ENCODE measurements at places on chromosomes 6 and 20.

DNA sequence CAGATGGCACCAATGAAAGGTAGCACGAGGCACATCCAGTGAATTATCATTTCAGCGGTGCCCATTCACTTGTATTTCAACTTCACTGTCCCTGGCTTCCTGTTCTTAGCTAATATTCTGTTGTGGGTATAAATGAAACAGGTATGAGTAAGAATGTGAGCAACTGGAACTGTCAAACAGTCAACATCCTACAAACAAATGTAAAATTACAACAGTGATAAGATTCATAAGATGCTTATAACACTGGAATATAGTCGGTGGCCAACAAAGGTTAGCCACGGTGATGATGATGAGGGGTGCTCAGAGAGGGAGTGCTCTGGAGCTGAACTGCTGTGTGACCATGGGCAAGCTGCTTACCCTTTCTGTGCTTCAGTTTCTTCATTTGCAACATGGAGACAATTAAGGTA is 74.9 kb upstream of the TOX2 start:
- DNase-seq = no peak

DNA sequence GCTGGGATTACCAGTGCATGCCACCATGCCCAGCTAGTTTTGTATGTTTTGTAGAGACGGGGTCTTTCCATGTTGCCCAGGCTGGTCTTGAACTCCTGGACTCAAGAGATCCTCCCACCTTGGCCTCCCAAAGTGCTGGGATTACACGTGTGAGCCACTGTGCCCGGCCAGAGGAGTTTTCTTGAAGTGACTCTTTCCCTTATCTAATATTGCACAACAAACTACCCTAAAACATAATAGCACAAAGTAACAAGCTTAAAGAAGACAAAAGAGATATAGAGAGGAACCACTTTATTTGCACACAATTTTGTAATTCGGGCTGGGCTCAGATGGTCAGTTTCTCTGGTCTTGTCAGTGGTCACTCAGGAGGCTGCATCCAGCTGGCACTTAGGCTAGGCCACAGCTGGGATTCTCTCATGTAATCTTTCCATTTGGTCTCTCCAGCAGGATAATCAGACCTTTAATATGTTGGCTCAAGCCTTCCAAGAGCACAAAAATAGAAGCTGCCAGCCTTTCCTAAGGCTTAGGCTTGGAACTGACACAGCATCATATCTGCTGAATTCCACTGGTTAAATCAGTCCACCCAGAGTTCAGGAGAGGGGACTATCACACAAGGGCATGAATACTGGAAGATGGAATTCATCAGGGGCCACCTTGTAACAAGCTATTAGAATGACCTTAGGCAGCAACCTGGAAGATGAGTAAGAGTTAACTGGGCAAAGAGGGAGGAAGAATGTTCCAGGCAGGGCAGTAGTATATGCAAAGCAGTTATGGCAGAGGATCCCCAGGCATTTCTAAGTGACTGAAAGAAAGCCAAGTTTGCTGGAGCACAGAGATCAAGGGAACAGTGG is 56.7 kb upstream of the PNRC1 start:
- no peak for DNase-seq

DNA sequence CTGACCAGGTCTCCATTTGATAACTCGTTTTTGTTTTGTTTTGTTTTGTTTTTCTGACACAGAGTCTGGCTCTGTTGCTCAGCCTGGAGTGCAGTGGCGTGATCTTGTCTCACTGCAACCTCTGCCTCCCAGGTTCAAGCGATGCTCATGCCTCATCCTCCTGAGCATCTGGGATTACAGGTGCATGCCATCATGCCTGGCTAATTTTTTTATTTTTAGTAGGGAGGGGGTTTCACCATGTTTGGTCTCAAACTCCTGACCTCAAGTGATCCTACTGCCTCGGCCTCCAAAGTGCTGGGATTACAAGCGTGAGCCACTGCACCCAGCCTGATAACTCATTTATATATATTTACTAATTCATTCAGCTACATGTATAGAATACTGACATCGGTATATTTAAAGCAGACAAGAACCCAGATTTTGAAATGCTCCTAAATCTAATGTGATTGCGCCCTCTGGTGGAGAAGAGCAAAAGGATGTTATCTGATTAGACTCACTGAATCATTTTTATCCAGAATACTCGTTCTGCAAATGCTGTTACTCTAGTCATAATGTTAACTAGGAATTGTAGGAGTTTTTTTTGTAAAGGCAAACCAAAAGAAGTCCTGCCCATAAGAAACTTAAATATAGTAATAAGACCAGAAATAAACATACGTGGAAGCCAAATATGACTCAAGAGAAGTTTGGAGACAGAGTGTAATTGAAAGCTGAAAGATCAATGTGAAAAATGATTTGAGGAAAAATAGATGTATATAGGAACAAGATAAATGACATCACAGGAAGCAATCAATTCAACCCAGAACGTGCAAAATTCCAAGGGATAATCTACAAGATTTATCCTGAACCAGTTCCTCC is 5.3 kb upstream of the COL12A1 start:
- DNase-seq = peak; percentile 74

GRCh38 chr6:137570393-137570792 is 76.2 kb upstream of the OLIG3 start:
- no peak for DNase-seq

DNA sequence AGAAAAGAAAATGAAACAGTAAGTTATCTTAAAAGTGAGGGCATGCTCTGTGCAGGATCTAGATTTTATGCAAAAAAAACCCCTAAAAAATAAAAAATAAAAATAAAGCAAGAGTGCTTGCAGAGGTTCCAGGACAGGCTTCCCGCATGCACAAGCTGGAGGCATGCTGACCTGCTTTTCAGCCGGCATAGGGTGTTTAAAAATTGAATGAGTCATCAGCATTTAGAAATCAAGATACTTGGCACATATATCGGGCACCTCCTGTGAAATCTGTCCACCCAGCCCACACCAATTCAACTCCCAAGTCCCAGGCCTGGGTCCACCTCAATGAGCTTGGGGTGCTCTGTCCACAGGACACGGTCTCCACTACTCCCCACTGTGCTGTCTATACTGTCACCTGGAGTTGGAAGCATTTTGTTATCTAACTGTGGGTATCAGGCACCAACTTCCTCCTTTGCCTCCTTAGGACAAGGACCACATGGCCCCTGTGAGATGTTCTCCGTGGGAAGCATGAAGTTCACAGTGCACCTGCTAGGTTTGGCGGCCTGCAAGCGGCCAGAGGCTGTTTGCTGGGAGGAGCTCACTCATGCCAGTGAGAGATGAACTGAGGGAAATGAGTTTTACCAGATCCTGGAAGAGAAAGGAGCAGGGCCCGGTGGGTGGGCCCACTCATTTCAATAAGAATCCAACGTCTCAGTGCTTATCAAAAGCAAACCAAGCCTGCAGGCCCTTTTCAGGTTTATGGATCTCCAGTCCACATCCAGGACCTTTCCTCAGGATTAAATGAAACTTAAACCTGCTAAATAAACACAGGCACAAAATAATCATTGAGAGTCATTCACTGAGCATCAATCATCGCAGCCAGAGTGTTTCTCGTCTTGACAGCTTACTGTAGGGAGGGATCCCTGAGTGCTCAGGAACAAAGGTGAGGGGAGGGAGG is 121.1 kb downstream of the FOXA2 start:
- DNase-seq = no peak

GRCh38 chr20:43151256-43151655 is 38.5 kb downstream of the PTPRT start:
- DNase-seq = no peak

DNA sequence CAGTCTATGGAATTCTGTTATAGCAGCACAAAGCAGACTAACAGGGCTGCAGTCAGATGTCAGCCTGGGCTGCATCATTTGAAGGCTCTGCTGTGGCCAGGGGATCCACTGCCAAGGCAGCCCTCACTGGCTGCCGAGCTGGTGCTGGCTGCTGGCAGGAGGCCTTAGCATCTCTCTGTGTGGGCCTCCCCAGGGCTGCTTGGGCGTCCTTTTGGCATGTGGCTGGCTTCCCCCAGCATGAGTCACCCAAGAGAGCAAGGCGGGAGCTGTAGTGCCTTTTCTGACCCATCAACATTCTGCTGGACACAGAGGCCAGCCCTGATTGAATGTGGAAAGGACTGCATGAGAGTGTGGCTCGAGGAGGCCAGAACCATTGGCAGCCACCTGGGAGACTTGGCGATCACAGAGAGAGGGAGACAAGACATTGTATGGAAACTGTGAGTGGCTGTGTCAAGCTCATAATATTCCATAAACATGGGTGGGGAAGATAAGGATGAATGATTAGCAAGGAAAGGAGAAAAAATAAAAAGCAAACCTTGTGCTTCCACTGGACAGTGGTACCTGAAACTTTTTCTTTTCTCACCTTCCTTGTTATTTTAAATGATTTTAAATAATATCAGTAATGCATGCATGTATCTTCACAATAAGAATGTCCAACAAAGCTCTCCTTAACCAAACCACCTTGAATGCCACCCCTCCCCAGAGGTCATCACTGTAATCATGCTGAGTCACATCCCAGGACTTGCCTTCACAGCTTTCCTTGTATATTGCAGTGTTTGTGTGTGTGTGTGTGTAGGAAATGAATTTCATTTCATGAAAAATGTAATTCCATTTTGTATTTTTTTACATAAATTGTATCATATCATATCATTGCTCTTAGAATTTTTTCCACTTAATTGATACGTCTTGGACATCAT is 55.0 kb upstream of the VSX1 start:
- peak; percentile 82 for DNase-seq

DNA sequence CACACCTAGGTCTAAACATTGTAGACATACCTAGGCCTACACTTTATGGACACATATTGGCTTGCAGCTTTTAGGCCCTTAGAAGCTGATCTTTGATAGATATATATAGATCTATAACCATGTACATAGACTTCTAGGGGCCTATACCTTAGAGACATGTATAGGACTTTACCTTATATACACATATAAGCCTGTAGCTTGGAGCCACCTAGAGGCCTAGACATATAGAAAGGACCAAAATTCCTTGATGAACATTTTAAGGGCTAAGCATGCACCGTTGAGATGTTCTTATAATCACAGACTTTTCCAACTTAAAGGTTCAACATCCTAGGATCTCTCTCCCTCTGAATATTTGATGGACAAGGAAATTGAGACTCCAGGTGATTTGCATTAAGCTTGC is 371.7 kb upstream of the SASH1 start:
- DNase-seq = peak; percentile 16

DNA sequence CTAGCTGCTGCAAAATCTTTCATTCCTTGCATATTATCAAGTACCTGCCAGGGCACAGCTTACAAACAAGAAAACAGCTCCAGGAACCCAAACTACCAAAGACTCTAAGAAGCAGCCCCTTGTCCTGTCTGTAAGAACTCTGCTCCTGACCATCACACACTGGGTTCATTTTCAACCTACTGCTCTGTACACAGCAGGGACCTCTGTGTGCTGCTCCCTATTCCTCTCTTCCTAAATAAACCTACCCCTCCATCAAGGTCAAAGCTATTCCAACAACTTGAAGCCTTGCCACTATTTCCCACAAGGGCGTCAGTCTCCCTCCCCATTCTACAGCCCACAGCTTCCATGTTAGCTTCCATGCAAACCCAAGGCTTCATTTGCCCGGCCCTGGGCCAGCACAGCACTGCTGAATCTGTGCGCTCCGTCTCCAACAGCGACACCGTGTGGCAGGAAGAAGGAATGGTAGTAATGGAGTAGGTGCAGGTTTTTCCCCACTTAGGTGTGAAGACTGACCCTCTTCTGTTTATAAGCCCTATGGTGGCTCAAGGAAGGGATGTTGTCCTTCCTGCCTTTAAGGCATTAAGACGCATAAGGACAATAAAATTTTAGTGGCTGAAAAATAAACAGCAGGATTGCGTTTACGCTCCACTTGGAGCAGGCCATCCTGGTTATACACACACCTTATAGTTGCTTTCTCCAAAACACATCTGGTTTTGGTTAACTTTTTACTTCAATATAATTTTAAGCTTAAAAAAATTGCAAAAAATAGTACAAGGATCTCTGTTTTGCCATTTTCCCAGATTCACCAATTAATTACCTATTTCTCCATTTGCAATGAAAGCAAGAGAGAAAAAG is 115.2 kb upstream of the NXT1 start:
- DNase-seq = peak; percentile 60

DNA sequence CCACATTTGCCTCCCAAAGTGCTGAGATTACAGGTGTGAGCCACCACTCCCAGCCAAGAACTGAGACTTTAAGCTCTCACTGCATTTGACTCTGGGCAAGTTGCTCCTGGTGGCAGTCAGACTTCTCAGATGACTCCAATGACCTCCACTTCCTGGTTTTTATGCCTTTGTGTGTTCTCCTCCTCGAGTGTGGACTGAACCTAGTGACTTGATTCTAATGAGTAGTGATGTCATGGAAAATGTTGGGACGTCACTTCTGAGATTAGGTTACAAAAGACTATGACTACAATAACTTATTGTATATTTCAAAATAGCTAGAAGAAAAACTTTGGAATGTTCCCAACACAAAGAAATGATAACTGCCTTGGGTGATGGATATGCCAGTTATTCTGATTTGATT is 12.0 kb downstream of the SPINT3 start:
- no peak for DNase-seq

GRCh38 chr6:44926556-44926955 is 401.6 kb upstream of the RUNX2 start:
- no peak for DNase-seq

DNA sequence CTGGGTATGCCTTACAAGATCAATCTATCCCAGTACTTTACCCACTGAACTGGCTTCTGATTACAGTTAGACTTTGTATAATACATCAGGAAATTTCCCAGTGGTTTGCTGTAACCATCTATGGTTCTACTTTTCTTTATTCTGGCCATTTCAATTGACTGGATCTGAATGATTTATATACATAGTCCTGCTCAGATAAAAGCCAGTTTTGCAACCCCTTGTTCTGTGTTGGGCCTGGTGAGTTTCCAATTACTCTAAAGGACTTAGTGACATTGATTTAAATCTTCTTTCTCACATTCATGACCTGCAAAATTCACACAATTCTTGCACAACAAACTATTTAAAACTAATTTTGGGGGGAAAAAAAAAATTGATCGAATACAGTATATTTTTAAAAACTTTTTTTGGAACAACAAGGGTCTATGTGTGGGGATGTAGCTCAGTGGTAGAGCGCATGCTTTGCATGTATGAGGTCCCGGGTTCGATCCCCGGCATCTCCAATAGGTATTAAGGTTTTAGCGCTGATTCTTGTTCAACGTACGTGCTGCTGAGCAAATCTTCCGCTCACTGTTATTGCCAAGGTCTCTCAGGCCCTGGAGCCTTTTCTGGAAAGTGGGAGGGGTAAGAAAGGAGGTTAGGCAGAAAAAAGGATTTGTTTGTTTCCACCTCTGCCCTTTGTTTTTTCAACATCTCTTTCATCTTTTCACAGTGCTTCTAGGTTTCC is 117.5 kb downstream of the GPX5 start:
- DNase-seq = peak; percentile 83

- no peak for DNase-seq
Observed at GRCh38 chr6:44222486-44223318, 693 bp upstream of the SLC29A1 start.

GRCh38 chr6:21118216-21118780 is 475.3 kb upstream of the SOX4 start:
- DNase-seq = no peak

DNA sequence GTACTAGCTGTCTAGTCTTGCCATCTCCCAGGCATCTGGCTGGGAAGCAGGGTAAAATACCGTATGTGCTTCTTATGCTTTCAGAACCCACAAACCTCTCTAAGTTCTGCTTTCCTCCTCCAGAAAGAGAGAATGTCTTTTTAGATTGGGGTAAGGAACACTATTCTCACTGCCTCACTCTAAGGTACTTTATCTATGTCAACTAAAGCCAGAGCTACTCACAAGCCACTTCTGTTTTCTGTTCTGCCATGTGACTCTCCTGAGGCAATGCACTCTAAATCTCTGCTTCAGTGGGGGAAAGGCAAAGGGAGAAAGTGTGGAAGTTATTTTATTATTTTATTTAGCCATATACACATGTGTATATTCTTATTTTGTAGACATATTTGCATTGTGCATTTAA is 15.6 kb downstream of the MEP1A start:
- no peak for DNase-seq
